Urothelium cell line (cell line): ENCODE measurements at places on chromosomes 3 and 15.

DNA sequence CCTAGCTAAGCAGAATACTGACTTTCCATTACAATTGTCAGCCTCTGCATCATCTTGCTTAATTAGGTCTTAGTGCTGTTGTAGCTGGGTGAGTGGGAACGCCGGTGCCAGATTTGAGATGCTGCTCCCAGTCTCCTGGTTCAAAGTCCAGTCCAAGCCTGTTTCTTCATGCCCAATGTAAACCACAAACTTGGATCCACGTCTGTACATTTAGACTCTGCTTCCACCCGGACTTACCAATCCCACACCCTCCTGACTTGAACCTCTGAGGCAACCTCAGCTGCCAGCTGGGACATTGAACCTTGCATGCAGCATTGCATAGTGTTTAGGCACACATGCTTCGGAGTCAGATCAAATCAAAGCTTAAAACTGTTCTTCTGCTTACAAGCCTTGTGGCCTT, 43.0 kb downstream of the BCL2L10 start:
- DNase-seq: no peak

- no peak for DNase-seq
Measured at GRCh38 chr15:99955181-99955525, 221.9 kb upstream of the LYSMD4 start.

DNA sequence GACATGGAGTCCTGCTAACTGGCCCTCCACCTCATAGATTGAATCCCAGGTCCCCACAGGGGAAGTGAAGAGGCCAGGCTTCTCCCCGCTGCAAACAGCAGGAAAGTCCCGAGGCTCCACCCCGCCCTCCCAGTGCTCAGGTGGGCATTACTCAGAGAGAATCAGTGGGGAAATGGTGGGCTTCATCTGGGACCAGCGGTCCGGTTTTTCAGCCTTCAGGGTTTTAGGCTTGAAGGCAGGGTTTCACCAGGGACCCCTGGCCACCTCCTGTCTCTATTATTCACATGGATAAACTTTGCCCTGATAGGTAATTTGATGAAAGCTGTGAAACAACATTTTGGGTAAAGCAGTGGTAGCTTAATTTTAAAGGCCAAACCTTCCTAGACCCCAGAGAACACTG, 31.3 kb downstream of the MKRN3 start:
- DNase-seq: no peak

DNA sequence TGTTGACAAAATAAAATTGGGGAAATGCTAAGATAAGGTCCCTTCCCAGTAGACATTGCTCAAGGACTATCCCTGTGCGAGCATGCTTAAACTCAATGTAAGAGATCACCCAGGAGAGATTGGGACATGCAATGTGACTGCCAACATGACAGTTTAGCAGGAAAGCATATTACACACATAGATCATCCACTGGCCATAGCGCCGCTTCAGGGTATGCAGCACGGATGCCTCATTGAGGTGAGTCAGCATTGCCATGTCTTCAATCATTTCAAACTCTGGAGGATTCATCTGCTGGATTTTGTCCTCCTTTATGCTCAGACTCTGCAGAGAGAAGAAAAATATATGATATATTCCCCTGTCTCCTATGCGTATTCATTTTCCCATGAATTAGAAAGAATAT, 8.9 kb downstream of the MYH15 start:
- no peak for DNase-seq

DNA sequence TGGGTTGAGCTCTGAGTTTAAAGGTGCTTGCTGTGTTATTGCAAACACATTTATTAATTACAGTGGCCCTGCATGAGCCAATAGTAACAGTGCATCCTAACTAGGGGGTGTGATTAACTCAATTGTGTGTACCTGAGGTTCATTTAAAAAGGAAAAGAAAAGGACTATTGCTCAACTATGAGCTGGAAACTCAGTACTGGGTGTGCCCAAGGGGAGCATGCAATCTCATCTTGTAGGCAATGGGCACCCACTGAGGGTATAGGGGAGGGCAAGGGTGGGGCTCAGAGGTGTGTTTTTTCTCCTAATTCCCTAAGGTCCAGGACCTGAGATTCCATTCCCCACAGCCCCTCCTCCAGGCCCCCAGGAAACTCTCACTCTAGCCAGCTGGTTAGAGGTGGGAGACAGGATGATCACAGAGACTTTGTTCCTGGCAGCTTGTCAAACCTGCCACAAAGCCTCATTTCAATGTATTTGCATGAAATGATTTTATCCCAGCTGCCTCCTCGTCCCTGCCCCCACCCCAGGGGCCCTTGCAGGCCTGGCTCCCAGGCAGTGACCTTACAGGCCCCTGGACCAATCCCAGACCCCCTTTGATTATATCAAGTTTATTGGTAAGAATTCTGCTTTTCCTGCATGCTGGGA, 220.7 kb downstream of the TBC1D2B start:
- no peak for DNase-seq

DNA sequence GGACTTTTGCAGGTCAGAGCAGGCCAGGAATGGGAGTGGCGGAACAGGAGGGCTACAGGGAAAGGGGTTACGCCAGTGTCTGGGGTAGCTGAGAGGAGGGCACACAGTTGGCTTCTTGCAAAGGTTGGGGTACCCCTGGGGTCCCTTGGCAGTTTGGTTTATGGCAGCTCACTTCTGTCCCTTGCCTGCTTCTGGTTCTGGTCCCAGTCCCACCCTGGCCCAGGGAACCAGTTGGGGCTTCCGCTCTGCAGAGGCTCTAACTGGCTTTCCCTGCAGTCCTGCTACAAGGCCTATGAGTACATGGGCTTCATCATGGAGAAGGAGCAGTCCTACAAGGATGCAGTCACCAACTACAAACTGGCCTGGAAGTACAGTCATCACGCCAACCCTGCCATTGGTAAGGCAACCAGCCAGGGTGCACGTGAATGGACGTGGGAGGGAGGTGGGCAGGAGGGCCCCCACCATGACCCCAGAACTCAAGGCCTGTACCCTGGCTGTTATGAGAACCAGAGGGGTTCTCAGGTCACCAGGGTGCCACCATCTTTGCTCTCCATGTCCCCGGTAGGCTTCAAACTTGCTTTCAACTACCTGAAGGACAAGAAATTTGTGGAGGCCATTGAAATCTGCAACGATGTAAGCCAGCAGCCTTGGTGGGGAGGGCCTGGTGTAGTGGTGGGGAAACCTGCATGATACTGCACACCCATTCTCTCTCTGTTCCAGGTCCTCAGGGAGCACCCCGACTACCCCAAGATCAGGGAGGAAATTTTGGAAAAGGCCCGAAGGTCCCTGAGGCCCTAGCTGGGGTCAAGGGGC, 15.2 kb downstream of the CSRNP1 start:
- DNase-seq: no peak

- no peak for DNase-seq
Measured at GRCh38 chr3:36695769-36696137, 68.6 kb downstream of the DCLK3 start.

- DNase-seq: no peak
Measured at GRCh38 chr3:171986176-171986575, 53.2 kb upstream of the FNDC3B start.

- DNase-seq: no peak
Measured at GRCh38 chr3:136377508-136377907, 127.4 kb downstream of the PCCB start.

DNA sequence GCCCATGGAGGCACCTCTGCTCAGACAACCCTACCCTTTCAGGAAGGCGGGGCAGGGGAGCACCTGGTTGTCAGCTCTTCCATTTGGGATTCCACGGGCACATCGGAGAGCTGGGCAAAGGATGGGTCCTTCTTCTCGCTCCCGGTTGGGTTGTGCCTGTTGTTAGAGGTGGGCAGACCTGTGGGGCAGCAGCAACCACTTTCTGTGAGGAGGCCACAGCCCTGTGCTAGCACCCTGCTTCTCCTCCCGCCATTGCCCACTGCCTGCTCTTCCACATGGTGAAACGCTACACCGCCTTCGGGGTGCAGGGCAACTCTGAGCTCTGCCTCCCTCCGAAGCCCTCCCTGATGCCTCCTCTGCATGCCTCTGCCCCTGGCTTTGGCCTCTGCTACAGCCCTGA, 7.0 kb upstream of the HHATL start:
- DNase-seq: no peak

DNA sequence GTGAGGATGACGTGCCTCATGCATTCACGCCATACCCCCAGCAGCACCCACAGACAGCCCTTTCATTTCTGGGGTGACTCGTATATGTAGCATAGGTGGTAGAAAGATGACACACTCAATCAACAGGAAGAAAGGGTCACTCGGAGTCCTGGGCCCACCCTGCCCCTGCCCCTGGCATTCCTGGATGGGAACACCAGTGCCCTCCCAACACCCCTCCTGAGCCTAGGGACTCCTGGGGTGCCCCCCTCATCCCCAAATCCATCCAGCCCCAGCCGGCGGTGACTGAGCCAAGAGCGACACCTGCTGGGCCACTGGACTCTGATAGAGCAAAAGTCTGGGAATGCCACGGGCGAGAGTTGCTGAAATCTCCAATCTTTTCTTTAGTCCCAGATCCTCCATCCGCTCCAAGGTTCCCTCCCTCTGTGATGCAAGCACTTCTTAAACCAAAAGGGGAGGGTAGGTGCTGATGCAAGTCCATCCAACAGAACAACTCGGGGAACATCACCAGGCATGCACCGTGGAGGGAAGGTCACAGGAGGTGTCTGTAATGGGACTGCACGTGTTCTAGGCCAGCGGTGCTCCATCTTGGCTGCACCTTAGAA, 31.1 kb downstream of the ACAN start:
- DNase-seq: peak; percentile 43

- DNase-seq: peak; percentile 75
Measured at GRCh38 chr3:55189359-55189801, 261.5 kb upstream of the LRTM1 start.

DNA sequence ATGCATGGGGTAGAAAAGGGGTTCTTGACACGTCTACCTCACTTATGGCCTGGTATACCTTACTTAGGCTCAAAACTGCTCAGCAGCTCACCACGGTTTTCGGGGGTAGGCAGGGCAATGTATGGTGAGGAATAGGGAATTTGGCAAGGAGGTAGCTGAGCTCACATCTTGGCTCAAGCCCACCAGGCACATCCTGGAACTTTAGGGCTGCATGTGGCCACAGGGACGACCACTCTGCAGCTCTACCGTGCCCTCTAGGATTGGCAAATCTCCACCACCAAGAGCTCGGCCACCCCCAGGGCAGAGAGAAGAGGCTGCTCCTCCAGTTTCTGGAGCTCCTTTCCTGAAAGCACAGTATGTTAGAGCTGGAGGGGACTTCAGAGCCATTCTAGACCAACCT, 69.7 kb downstream of the MRPL46 start:
- no peak for DNase-seq

DNA sequence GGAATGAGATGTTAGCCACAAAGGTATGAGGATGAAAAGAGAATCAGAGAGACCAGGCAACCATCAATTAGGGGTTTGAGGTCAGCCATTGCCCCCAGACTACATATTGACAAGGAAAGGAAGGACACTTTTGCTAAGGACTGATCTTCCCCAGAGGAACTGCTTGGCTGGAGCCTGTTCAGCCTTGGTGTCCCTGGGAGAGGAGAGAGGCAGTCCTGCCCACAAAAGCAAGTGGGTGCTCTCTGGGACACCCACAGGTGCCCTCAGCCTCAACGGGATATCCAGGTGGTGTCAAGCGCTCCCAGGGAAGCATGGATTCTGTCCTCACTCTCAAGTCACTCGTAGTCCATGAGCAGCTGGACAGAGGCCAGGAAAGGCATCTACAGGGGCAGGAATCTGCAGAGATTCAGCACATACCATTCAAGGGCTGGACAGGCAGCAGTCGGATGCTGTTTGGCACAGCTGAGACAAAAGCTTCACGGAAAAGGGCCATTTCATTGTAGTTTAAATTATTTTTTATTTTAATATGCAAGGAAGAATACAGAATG, 166.2 kb downstream of the UACA start:
- DNase-seq: peak; percentile 86

DNA sequence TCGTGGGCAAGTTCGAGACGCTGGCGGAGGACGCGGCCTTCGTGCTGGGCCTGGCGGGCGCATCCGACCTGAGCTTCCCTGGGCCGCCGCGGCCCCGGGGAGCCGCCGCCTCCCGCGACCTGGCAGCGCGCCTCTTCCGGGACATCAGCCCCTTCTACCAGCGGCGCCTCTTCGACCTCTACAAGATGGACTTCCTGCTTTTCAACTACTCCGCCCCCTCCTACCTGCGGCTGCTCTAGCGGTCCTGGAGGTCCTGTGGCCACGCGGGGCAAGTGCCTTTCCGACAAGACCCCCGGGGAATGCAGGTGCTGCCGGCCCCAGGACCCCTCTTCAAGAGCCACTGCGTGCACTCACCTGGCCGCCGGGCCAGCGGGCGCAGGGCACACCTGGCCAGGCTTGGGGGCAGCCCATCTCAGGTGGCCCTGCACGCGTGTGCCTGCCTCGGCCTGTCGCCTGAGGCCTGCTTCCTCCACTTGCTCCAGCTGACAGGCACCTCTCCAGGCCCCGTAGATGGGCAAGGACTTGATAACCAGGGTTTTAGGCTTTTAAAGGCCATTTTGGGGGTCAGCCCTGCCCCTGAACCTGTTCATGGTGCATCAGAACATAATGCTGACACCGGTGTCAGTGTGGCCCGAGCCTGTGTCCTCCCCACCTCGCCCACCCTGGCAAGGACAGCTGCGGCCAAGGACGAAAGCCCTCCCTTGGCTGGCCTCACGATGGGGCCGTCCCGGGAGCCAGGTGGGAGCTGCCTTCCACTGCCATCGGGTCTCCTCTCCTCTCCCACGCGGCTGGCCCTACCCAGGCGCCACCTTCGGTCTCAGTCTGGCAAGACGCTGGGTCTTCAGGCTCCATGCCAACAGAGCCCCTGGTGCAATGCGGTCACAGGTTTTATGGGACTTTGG, 16.1 kb downstream of the C3orf22 start:
- no peak for DNase-seq

DNA sequence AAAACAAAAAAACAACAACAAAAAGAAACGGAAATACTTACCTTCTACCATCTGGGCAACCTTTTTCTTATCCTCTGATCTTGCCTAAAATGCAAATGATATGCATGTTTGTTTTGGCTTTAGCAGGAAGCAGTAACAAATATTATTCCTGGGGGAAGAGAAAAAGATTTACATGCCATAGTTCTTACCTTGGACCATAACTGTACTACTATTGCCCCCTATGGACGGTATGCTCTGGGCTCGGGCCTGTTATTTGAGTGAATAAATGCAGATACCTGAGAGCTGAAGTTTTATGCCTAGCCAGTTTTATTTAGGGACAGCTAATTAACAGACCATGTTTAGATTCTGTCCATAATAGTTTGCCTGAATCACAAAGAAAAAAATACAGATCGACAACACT, 12.6 kb upstream of the STARD5 start:
- DNase-seq: no peak

GRCh38 chr3:172060234-172060633, 20.9 kb downstream of the FNDC3B start:
- no peak for DNase-seq

DNA sequence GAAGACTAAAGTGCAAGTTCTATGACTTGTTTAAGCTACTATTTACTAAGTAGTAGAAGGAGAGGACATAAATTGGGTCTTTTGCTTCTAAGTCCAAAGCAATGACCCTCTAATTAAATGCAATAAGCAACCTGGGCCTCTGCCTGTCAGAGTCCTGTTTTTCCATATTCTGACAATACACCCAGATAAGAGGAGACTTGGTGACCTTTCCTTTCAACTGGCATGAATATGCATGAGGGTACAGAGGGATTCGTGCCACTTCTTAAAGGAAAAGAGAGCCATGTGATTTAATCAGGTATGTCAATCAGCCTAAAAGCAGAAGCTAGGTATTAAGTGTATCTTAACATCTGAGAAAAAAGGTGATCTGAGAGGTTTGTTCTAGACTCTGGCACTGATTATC, 50.7 kb upstream of the FGF7 start:
- no peak for DNase-seq
